ENCODE measurements at places on chromosomes 16 and 17. TPM values are rescaled to one million over a fixed set of nuclear protein-coding genes. Genes with fewer than 3 reads are reported as not detected.

- DNase-seq = no peak
Measured at GRCh38 chr16:17068524-17068923, 402.2 kb downstream of the XYLT1 start.

The MAPK7 gene
- 12.6 TPM for total RNA-seq

The KRT33B gene
- total RNA-seq = not detected

DNA sequence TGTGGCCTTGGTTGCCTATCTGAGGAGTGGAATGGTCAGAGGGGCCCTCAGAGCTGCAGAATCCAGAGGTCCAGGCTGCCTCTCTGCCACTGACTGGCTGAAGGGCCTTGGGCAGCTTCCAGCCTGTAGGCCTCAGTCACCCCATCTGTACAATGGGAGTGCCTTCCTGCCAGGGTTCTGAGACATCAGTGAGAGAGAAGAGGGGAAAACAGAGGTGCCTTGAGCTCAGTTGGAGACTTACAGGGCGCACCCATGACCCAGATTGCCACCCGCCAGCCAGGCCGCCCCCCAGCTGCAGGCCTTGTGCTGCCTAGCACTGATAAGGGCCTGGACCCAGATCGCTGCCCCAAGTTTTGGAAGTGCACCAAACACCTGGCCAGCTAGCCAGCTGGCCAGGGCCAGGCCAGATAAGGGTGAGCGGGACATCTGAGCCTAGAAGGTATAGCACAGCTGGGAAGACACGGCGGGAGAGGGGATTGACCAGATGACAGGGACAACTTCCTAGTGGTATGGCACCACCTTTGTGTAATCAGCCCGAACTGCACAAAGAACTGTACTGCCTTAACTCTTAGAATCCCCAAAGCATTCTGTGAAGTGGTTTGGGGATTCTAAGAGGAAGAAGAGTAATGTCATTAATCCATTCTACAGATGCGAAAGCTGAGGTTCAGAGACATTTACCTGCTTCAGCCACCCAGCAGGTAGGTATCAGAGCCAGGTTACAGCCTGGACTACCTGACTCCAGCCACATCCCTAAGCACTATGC lies 1.4 kb downstream of the SLC4A1 start:
- no peak for DNase-seq

DNA sequence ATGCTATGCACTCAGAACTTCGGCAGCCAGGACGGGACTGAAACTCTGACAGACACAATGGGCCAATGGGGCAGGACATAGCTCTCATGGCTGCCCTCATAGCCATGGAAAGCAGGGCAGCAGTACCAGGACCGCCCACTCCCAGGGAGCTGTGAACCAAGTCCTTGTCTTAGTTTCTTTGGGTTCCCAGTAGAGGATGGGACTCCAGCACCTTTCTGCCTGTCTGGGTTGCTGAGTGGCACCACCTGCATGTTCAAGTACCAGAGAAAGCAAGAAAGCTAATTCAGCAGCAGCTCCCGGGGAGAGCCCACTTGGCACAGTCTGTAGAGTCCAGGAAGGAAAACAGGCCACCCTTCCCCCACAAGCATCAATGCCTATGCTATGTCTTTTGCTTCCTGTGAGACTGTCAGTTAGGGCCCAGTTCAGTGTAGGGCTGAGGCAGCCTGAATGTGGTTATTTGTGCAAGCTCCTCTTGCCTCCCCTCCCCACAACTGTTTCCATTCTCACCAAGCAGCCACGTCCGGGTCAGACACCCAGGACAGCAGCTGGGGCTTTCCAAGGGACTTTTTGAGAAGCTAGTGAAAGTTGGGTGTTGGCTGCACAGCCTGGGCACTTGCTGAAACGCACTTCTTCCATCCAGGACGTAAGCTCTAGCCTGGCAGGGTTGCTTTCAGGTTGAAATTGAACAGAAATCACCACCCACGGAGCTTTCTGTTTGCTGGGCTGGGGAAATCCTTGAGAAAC lies 7.8 kb downstream of the SUPT4H1 start:
- DNase-seq = peak; percentile 23

GRCh38 chr16:78507576-78507975 lies 408.1 kb downstream of the WWOX start:
- no peak for DNase-seq
